Stimulated activated CD8-positive, alpha-beta memory T cell treated with anti-CD3 and anti-CD28 coated beads, Interleukin-15, amount 100 ng/mL, for 4 hours (primary cell): ENCODE measurements at places on chromosomes 12 and 14.

DNA sequence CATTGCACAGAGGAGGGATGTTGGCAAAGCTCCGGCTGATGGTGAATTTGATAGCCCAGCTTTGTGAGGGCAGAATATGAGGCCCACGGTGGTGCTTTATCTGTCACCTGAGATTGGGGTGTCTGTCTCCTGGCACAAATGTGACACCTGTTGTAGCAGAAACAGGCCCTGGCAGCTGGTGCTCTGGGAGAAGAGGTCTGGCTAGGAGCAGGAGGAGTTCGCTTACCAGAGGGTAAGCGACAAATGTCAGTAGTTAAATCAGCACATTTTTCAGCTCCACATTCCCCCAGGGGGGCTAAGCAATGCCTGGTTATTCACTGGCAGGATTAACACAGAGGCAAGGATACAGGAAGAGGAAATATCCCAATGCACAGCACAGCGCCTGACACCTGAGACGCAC, 71.1 kb downstream of the B4GALNT3 start:
- DNase-seq: no peak

- no peak for DNase-seq
These were observed 183.2 kb upstream of the LRFN5 start for GRCh38 chr14:41423503-41423902.

DNA sequence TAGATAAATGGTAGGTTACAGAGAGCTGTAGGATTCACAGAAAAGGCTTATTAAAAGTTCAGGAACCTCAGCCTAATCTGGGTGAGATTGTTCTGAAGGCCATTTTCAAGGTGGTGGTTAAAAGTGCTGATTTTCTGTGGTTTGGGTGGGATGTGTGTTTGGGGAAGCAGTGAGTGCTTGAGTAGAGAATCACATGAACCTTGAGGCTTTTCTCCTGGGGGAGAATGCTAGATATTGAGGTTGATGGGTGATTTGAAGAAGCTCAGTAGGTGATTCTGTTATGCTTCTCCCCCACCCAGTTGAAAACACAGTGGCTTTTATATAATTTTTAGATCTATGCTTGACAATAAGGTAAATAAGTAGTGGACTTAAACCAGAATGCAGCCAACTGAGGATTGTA, 420.9 kb downstream of the PCNX1 start:
- DNase-seq: no peak

DNA sequence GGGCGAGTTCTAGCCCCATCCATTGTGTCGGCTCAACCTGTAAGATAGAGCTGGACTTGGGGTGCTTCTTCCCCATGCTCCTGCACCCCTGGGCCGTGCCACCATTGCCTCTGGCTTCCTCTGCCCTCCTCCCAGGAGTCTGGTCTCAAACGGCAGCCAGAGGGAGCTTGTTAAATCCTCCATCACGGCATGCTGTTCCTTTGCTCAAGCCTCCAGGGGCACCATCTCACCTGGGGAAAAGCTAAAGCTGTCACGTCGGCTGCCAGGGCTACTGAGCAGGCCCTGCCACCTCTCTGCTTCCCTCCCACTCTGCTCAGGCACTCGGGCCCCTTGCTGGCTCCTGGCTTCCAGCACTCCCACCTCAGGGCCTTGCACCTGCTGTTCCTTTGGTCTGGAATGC, 140.4 kb downstream of the RBM19 start:
- DNase-seq: no peak

GRCh38 chr12:4227046-4227445, 46.5 kb upstream of the CCND2 start:
- DNase-seq: no peak

DNA sequence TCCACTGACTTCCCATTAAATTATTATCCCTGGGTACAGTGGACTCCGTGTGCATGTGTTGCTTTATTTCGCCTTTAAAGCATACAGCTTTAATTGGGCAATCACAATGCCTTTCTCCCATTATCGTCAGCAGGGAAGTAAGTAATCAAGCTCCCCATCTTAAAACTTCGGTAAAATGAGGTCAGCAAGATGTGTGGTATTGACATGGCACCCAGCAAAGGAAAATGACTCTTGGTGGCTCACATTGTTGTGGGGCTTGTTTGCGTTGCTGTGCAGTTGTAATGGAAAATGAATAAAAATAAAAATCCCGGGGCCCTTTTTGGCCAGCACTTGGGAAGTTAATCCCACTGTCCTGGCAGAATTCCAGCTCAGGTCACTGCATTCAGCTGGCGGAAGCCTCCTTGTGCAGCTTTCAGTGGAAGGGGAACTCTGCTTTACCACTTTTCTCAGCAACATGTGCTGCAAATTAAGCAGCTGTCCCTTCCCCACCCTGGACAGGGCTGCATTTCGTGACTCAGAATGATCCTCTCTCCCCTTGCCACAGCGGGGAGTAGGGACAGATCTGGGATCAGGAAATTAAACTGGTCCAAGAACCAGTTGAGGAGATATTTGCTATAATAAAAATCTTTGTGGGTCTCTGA, 13.9 kb upstream of the ATP2A2 start:
- no peak for DNase-seq

GRCh38 chr14:91570021-91570420, 59.9 kb upstream of the PPP4R3A start:
- DNase-seq: no peak

GRCh38 chr14:71648725-71649124, 283.5 kb upstream of the RGS6 start:
- no peak for DNase-seq

GRCh38 chr14:101813833-101814232, 52.3 kb downstream of the PPP2R5C start:
- no peak for DNase-seq

DNA sequence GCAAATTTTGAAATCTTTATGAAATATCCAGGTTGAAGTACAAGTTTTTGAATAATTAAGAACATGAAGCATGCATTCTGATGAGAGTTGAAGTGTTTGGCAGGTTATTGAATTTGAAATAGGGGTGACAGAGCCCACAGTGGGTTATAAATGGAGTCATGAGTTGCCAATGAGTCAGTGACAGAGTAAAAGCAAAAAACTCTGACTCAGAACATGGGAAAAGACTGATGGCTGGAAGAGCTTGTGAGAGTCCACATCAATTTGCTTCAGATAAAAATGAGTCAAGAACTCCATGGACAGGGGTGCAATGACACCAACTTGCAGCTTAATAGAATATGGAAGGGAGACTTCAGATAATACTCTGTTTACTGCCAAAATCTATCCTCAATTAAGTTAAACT, 105.3 kb downstream of the SLC6A15 start:
- no peak for DNase-seq

- DNase-seq: no peak
These were observed 904 bp upstream of the PAPOLA start for GRCh38 chr14:96501217-96501739.

GRCh38 chr14:65352964-65353530, 59.5 kb upstream of the FUT8 start:
- DNase-seq: no peak

DNA sequence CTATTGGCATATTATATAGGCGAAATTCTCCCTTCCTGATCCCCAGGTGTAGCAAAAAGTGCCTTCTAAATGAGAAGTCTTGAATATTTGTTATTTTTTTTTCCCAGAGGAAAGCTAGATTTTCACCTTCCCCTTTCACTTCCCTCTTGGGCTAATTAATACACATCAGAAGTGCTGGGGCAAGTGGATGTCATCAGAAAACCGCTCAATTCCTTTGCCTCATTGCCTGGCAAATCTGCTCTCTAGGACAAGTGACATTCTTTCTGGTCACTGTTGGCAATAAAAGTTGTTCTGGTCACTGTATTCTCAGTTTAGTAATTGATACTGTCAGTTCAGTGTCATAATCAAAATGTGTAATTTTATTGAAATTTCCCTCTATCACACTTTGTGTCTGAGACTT, 174.5 kb downstream of the ETNK1 start:
- DNase-seq: no peak

DNA sequence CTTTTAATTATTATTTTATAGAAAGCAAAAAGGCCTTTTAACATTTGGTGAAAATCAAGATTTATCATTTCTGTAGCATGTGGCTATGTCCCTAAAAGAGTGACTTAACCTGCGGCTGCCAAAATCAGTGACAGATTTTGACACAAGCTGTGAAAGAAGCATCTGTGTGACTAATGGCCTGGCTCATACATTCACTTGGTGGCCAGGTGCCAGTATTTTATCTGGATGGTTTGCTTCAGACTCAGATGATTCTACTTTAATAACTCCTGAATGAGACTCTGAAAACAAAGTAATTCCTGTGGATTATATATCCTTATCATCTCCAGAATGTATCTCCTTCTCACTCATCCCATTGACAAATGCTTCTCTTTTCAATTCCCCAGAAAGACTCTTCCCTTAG, 103.0 kb downstream of the FSCB start:
- DNase-seq: no peak

- no peak for DNase-seq
These were observed 70.2 kb downstream of the SLC25A47 start for GRCh38 chr14:100393362-100393761.

GRCh38 chr12:23767834-23768233, 181.6 kb downstream of the SOX5 start:
- no peak for DNase-seq

GRCh38 chr14:88137327-88137726, 132.4 kb downstream of the GPR65 start:
- no peak for DNase-seq

GRCh38 chr14:69979882-69980281, 100.7 kb downstream of the SMOC1 start:
- no peak for DNase-seq

- DNase-seq: no peak
These were observed 36.9 kb upstream of the DCN start for GRCh38 chr12:91219511-91219910.

GRCh38 chr14:104040539-104040938, 45.0 kb upstream of the ASPG start:
- no peak for DNase-seq

GRCh38 chr12:57519796-57520052, 590 bp downstream of the DDIT3 start:
- DNase-seq: no peak

GRCh38 chr12:818733-819132, 66.4 kb downstream of the WNK1 start:
- DNase-seq: no peak

DNA sequence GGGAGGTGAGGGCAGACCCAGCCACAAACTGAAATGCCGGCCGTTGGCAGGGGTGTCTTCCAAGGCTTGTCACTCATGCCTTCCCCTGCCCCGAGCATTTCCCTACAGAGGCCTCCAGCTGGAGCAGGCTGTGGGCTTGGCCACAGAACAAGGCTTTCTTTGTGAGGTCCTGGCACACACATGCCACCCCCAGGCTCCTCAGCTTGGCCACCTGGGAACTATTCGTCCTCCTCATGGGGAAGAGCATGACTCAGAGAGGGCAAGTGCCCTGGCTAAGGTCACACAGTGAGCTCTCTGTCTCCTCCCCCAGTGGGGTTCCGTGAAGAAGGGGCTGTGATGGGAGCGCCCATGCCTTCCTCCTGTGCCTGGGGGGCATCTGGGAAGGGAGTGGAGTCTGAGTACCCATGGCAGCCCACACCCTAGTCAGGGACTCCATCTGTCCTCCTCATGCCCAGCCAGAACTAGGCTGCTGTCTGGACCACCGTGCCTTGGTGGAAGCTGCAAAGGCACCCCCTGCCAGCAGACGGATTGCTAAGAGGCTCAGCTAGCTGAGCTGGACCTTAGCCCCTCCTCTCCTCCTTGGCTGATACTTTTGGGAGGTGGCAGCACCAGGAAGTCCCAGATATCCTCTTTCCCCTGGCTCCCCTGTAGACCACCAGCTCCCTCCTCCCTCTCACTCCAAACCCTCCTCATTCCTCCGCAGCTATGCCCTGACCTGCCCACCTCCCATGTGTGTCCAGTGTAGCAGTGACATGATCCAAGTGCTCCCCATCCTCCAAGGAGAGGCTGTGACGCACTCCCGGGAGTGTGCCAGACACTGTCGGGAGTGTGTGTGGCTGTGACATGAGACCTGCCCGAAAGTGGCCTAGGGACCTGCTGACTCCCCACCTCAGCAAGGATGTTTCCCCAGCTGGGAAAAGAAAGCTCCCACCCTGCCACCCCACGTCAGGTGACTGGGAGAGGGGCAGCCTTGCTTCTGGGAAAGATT, 21.4 kb downstream of the ABCB9 start:
- DNase-seq: no peak

DNA sequence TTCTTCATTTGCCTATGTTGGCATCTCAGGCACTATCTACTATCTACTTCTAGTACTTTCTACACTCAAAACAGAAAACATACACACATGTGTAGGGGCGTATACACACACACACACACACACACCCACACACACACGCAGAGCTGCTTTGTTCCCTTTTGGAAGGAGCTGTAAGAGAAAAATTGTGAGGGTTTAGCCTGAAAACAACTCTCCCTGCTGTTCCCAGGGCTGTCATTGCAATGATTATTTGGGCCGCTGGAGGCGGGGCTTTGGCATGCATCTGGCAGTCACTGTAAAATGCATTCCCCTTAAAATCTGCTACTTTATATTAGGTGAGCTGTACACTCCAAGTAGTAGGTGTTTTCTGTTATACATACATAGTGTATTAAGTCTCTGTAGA, 29.1 kb upstream of the SLC38A2 start:
- DNase-seq: no peak

DNA sequence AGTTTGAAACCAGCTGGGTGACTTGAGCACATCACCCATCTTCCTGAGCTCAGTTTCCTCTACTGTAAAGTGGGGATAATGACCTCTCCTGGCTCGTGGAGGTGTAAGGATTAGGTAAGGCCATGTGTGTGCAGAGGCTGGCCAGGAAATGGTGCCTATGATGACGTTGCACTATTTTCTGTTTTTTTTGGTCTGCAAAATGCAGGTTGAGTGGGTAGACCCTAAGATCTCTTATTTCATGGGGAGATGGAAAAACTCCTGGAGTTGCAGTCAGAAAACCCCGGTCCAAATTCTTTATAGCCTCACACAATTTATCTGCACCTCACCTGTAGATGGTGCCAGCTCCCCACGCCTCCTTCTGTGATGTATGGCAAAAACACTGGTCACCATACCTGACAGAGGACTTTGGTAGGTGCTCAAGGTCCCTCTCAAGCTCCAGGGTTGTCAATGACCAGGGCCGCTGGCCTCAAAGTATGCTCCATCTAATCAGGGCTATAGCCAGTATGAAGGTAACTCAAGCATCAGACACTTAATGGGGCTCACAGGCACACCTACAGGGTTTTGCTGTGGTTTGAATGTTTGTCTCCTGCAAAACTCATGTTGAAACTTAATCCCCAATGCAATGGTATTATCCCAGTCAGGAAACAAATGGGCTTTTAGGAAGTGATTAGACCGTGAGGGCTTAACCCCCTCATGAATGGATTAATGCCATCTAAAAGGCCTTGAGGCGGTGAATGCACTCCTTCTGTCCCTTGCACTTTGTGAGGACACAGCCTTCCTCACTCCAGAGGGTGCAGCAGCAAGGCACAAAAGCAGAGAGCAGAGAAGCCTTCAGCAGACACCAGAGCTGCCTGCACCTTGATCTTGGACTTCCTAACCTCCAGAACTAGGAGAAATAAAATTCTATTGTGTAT, 17.6 kb downstream of the C14orf132 start:
- DNase-seq: no peak

- no peak for DNase-seq
These were observed 307.7 kb downstream of the CCDC91 start for GRCh38 chr12:28497889-28498411.

DNA sequence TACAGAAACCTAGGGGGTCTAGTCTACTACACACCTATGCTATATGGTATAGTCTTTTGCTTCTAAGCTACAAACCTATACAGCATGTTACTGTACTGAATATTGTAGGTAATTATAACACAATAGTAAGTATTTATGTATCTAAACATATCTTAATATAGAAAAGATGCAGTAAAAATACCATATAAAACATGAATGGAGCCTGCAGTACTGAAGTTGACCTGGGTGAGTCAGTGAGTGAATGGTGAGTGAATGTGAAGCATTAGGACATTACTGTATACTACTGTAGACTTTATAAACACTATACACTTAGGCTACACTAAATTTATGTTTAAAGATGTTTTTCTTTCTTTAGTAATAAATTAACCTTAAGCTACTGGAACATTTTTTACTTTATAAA, 13.1 kb upstream of the ABCD2 start:
- DNase-seq: no peak
